ENCODE measurements at places on chromosomes 3 and 15.

DNA sequence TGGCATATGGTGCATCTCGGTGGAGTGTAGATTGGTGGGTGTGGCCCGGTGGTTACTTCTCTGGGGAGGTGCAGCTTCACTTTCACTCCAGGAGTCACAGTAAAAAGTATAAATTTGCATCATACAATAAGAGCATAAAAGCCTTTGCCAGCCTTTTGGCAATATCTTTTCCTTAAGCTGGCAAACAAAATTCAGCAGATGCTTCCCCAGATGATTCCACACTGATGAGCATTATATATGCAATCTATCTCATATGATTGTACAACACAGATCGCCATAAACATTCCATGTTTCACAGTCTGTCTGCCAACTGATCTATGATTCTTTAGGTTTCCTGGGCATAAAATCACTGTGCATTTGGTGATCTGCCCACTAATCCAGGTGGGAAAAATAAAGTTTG lies 120.2 kb upstream of the ALCAM start:
- no peak for DNase-seq

- DNase-seq, result no peak
Measured at GRCh38 chr3:179942553-179943075, 94.1 kb downstream of the PEX5L start.

- DNase-seq, result no peak
Measured at GRCh38 chr3:196537319-196537984, 22.3 kb upstream of the SMCO1 start.

- peak; percentile 60 for DNase-seq
Measured at GRCh38 chr15:33358306-33358705, 47.5 kb downstream of the RYR3 start.

DNA sequence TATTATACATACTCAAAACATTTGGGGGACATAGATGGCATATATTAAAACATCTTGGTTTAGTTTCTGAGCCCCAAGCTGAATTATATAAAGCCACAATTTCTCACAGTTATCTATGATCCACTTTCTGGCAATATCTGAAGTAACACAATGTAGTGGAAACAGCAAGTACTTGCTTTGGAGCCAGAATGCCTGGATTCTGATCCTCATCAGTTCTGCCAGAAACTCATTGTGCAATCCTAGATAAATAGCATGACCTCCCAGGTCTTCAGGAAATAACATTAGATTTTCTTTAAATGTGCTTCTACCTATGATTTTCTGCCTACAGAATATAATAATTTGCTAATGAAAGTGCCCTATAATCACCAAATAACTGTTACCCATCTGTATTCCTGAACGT lies 544.9 kb downstream of the NAALADL2 start:
- no peak for DNase-seq

- no peak for DNase-seq
Measured at GRCh38 chr3:30704931-30705890, 98.8 kb downstream of the TGFBR2 start.

DNA sequence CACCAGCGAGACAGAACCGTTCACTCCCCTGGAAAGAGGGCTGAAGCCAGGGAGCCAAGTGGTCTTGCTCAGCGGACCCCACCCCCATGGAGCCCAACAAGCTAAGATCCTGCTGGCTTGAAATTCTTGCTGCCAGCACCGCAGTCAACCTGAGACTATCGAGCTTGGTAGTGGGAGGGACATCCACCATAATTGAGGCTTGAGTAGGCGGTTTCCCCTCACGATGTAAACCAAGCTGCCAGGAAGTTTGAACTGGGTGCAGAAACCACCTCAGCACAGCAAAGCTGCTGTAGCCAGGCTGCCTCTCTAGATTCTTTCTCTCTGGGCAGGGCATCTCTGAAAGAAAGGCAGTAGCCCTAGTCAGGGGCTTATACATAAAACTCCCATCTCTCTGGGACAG lies 151.0 kb downstream of the MBNL1 start:
- DNase-seq, result no peak

- DNase-seq, result no peak
Measured at GRCh38 chr15:56471440-56472069, 6.6 kb upstream of the MNS1 start.

- no peak for DNase-seq
Measured at GRCh38 chr3:71214797-71215196, 368.7 kb downstream of the FOXP1 start.

DNA sequence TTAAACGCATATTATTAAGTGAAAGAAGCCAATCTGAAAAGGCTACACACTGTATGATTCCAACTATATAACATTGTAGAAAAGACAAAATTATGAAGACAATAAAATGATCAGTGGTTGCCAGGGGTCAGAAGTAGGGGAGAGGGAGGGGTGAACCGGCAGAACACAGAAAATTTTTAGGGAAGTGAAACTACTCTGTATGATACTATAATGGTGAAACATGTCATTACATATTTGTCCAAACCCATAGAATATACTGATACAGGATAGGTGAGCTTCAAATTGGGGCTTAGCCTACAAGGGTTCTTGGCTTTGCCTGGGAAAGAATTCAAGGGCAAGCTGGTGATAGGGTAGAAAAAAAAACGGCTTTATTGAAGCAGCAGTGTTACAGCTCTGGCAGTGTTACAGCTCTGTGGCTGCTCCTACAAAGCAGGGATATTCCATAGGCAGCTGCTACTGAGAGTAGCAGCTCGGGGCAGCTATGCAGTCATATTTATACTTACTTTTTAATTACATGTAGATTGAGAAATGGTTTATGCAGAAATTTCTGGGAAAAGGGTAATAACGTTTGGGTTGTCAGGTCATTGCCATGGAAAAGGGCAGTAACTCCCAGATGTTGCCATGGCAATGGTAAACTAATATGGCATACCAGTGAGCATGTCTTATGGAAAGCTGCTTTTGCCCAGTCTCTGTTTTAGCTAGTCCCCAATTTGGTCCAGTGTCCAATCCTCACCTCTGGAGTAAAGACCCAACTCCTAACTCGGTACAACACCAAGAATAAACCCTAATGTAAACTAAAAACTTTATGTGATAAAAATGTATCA lies 125.1 kb upstream of the SLC25A36 start:
- no peak for DNase-seq

DNA sequence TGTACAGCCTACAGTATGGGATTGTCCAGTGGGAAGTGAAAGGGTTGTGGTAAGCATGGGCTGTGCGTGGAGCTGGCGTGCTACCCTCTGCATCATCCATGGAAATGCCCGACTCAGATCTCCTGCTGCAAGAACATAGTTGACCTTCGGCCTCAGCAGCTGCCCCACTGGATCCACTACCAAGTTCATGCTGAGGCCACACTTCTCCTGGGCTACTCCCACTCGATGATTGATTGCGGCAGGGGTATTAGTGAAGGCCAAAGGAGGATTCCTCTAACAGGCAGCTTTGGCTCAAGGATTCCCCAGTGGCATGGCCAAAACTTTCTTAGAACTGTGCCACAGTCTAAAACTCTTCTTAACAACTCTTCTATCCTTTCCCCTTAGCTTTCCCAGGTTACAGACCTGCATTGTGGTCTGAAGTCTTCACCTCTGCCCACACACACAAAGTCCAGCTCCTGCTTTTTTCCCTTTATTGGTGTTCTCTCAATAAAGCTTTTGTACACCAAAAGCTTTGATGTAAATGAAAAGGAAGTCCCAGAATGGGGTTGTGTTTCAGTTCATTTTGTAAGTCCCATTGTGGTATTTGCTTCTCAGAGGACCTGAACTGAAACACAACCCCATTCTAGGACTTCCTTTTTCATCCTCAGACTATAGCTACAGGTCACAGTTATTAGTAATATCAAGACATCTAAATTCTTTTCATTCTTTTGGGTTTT lies 4.9 kb upstream of the TBC1D5 start:
- no peak for DNase-seq

GRCh38 chr3:74839566-74839965 lies 225.1 kb upstream of the CNTN3 start:
- no peak for DNase-seq

DNA sequence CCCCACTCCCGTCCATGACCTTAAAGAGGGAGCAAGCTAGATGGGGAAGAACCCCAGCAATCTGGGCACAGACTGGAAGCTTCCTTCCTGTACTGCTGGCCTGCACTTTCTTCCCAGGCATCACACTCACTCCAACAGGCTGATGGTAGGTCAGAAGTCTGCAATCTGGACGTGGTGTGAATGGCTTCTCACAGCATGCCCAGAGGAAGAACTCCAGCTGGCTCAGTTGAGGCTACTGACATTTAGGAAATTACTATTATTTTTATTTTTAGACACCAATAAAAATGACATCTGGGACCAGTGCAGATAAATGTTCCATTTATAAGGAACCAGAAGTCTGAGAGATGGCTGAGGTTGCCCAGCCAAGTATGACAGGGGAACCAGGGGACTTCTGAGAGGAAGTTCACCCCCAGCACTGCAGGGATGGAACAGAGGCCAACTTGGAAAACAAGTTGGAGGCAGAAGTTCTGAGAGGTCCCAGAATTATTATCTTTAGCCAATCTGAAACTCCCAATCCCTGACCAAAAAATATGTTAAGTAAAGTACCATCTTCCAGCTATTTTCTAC lies 163.8 kb upstream of the CTNNB1 start:
- no peak for DNase-seq

DNA sequence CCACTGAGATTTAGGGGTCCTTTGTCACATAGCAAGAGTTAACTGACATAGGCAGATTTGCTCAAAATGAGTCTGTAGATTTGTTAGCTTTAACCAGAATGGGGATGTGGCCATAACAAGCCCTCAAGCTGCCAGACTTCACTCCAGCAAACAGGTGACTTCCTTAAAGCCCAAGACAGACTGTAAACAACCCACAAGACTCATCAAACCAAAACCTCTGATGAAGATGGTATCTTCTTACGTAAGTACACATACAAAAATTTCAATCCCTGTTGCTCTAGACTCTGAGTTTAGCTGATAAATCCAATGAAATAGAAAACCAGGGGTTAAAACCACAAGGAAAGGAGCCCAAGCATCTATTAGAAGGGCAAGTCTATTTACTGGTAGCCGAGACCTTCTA lies 18.2 kb upstream of the ZBTB20 start:
- no peak for DNase-seq

- no peak for DNase-seq
Measured at GRCh38 chr3:171126478-171127209, 100.1 kb upstream of the SLC2A2 start.

DNA sequence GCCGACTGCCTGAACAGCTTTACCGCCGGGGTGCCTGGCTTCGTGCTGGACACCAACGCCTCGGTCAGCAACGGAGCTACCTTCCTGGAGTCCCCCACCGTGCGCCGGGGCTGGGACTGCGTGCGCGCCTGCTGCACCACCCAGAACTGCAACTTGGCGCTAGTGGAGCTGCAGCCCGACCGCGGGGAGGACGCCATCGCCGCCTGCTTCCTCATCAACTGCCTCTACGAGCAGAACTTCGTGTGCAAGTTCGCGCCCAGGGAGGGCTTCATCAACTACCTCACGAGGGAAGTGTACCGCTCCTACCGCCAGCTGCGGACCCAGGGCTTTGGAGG lies 815 bp downstream of the SPINT1 start:
- no peak for DNase-seq

GRCh38 chr3:173502983-173503568 lies 105.5 kb downstream of the NLGN1 start:
- DNase-seq, result peak; percentile 33

GRCh38 chr3:58633157-58633865 lies 33.3 kb downstream of the FAM3D start:
- DNase-seq, result no peak

DNA sequence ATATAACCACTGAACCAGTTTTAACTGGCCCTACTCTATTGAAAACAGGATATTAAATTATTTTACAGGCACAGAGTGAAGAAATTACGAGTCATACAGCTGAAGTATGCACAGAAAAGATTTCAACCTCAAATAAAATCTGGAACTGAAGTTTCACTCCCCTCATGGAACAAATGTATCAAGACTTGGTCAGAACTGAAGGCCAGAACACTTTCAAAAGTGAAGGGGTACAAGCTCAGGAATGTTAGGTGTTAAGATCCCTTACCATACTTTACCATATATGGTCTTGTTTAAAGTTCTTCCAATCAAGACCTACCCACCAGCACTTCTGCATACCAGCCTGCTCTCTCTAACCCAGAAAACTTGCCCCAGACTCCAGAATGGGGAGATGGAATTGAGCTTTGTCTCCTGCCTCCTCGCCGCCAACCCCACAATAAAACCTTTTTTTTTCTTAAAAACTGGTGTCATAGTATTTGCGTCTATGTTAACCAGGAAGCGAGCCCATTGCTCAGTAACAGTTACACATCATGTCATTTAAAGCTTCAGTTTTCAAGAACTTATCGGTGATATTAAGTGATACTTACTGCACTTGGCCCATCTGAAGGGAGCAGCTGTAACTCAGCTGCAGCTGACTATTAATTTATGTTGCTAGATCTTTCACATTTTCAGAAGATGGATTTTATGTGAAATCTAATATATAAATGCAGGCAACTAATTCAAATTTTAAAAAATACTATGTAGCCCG lies 59.9 kb downstream of the OXSM start:
- DNase-seq, result no peak

GRCh38 chr3:113560831-113561623 lies 28.7 kb downstream of the SIDT1 start:
- no peak for DNase-seq

DNA sequence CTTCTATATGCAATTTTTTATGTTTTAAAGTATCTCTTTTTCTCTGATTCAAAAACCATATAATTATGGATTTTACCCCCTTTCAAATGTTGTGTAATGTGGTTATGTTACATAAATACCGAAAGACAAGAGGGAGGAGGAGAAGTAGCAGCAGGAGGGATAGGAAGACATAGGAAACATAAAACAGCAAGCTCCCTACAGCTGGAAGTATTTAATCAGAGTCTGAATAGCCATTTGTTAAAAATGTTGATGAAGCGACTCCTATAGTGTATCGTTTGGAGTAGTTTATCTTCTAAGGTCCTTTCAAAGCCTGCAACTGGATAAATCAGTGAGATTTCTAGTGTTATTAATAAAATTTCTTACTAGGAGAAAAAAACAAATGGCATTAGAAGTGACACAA lies 598.1 kb upstream of the GOLIM4 start:
- DNase-seq, result no peak

GRCh38 chr3:191563722-191564121 lies 102.8 kb downstream of the PYDC2 start:
- no peak for DNase-seq

DNA sequence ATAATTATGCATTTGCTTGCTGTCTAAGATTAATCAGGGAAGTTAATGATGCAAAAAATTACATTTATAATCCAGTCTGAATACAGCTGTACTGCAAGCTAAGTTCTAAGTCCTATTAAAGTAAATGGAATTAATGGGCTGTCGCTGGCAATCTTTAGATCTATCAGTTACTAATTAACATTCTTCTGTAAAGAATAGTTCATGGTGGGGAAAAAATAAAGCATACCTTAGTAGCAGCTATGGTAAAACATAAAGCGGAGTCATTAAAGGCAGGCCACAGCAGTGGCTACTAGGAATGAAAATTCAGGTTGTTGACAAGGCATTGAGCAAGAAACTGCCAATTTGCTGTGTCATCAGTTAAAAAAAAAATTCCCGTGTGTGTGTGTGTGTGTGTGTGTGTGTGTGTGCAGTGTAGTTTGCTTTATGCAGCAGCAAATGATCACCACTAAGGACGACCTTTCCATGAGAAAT lies 129.8 kb downstream of the ZNF385D start:
- no peak for DNase-seq
